ENCODE measurements at places on chromosomes 5 and 9. TPM values are rescaled to one million over a fixed set of nuclear protein-coding genes. Genes with fewer than 3 reads are reported as not detected.

DNA sequence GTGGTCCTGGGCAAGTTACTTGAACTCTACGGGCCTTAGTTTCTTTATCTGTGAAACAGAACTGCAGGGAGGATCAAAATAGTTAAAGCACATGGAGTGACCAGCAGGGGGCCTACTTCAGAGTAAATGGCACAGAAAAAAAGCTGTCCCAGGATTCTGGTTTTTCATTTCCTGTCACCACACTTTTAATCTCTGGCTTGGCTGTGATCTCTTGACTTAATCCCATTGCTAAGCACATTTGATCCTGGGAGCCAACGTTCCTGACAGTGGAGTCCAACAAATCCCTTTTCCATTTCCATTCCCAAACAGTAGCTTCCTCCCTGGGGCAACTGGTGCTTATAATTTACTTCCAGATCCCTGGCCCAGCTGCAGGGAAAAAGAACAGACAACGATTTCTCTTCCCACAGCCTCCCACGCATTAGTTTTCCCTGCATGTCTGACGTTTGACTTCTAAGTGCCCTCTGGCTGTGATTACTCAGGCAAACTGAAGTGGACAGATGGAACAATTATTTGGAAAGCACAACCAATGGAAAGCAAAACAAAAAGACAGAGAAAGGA lies 136.5 kb upstream of the STK32A start:
- no peak overlapping the region for H3K27ac ChIP-seq
- H3K4me3 ChIP-seq = no peak overlapping the region
- H3K27me3 ChIP-seq = no peaks in the 10 kb centered on the region
- DNase-seq = peak; percentile 0
- H3K4me1 ChIP-seq = no peaks in the 10 kb centered on the region
- no peaks in the 10 kb centered on the region for H3K36me3 ChIP-seq

DNA sequence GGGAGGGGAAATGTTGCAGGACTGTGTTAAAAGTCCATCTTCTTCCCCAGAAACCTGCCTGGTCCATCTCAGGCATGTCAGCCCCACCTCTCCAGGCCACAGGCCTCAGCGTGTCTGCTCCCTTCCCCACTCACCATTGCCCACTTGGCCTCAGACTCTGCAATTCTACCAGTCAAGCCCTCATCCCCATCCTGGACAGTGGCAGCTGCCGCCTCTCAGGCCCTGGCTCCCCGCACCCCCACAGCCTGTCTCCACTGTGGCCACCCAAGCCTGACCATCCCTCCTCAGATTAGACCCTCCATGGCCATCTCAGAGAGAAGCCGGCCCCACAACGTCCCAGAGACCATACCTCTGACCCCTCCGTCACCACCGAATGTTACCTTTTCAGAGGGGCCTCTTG lies 89.9 kb downstream of the BARX1 start:
- H3K36me3 ChIP-seq = no peaks in the 10 kb centered on the region
- no peak for DNase-seq
- H3K27ac ChIP-seq = no peak overlapping the region

DNA sequence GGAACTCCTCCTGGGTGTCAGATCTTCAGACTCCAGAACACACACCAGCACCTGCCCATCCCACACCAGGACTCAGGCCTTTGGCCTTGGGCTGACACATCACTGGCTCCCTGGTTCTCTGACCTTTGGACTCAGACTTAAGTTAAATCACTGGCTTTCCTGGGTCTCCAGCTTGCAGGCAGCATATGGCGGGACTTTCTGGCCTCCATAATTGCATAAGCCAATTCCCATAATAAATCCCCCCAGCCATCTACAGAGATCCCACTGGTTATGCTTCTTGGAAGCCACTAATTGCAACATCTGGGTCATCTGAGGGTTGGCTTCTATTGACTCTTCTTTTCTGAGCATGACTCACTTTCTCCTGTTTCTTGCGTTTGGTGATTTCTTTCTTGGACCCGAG lies 80.3 kb upstream of the SARDH start:
- H3K4me3 ChIP-seq = no peak overlapping the region
- no peaks in the 10 kb centered on the region for H3K4me1 ChIP-seq
- DNase-seq = no peak
- peaks cover 70% of the 10 kb centered on the region for H3K27me3 ChIP-seq

GRCh38 chr9:131876486-131876885 lies 136.6 kb upstream of the RAPGEF1 start:
- no peak overlapping the region for H3K27ac ChIP-seq
- no peak for DNase-seq
- no peaks in the 10 kb centered on the region for H3K27me3 ChIP-seq
- H3K4me3 ChIP-seq = no peak overlapping the region

DNA sequence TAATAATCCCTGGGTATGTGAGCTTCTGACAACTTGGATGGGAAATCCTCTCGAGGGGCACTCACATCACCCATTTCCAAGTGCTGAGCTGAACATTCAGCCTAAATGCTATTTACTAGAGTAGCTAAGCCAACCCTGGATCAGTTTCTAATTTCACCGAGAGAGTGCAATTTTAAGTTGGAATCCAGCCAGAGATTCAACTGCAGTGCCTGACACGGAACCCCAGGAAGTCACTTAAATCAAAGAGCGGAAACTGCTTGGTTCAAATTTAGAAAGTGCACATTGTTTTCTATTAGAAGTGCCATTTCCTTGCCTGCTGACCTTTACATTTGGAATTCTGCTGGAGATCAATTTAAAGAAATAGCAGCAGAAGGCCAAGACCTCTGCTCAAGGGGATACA lies 8.8 kb downstream of the SPRY4 start:
- H3K4me3 ChIP-seq = no peak overlapping the region
- no peak overlapping the region for H3K27ac ChIP-seq
- DNase-seq = no peak
- peaks cover 83% of the 10 kb centered on the region for H3K36me3 ChIP-seq
- H3K4me1 ChIP-seq = peaks cover 16% of the 10 kb centered on the region

- DNase-seq = no peak
- H3K4me3 ChIP-seq = no peak overlapping the region
- no peaks in the 10 kb centered on the region for H3K4me1 ChIP-seq
- H3K27ac ChIP-seq = no peak overlapping the region
These were observed 51.8 kb downstream of the MEGF9 start for GRCh38 chr9:120662513-120662912.

- H3K36me3 ChIP-seq = no peaks in the 10 kb centered on the region
- H3K4me1 ChIP-seq = no peaks in the 10 kb centered on the region
- no peak overlapping the region for H3K27ac ChIP-seq
- H3K27me3 ChIP-seq = no peaks in the 10 kb centered on the region
These were observed 182.1 kb upstream of the TRIM32 start for GRCh38 chr9:116504893-116505480.

DNA sequence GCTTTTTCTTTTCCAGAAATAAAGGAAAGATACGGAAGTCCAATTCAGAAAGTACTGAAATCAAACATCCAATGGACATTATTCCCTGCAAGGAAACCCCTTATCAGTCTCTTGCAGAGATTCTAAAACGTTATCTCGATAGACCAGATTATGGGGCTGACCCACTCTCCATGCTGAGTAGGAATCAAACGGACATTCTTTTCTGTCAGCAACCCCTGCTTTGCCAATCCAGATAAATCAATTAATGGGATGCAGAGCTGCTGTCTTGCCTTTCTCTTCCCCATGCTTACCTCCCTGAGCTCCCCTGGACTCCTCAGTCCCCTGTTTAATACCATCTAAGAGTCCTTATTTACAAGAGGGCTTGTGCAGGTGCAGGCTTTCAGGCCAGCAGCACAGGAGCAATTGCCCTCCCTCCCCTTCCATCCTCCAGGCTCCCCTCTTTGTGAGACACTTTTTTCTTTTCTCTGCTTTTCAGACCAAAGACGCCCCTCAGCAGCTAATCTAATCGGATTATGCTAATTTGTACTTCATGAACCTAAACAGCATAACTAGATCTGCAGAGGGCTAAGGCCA lies 14.2 kb downstream of the TAL2 start:
- no peaks in the 10 kb centered on the region for H3K36me3 ChIP-seq
- no peaks in the 10 kb centered on the region for H3K4me1 ChIP-seq
- no peak overlapping the region for H3K4me3 ChIP-seq
- no peak overlapping the region for H3K27ac ChIP-seq
- DNase-seq = peak; percentile 68

DNA sequence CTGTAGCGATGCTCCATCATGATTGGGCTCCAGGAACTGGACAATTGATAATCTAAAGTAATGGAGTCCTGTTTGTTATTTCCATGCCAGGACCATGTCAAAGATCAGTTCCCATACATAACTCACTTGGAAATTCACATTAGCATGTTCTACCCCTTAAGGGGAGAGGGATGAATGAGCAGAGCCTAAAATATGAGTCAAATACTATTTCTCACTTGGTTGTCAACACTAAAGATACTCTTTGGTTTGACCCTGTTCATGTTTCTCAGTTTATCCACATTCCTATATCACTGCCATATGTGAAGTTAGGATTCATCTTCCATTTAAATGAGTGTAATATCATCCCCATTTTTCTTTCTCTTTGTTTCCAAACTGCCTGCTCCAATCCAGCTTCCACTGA lies 321.6 kb upstream of the PAPPA start:
- no peaks in the 10 kb centered on the region for H3K27me3 ChIP-seq
- no peaks in the 10 kb centered on the region for H3K36me3 ChIP-seq
- no peak for DNase-seq

- no peak overlapping the region for H3K27ac ChIP-seq
- H3K4me3 ChIP-seq = no peak overlapping the region
- no peak for DNase-seq
- H3K4me1 ChIP-seq = no peaks in the 10 kb centered on the region
These were observed 57.2 kb upstream of the FBXW11 start for GRCh38 chr5:172063463-172064235.

- no peaks in the 10 kb centered on the region for H3K36me3 ChIP-seq
- DNase-seq = no peak
- peaks cover 36% of the 10 kb centered on the region for H3K4me1 ChIP-seq
- H3K27me3 ChIP-seq = peaks cover 89% of the 10 kb centered on the region
These were observed 5.7 kb downstream of the LHX2 start for GRCh38 chr9:124017051-124017928.

- DNase-seq = no peak
- H3K4me1 ChIP-seq = no peaks in the 10 kb centered on the region
- H3K4me3 ChIP-seq = no peak overlapping the region
- peaks cover 6% of the 10 kb centered on the region for H3K27me3 ChIP-seq
- no peak overlapping the region for H3K27ac ChIP-seq
These were observed 29.8 kb upstream of the MIER3 start for GRCh38 chr5:56981548-56982315.

DNA sequence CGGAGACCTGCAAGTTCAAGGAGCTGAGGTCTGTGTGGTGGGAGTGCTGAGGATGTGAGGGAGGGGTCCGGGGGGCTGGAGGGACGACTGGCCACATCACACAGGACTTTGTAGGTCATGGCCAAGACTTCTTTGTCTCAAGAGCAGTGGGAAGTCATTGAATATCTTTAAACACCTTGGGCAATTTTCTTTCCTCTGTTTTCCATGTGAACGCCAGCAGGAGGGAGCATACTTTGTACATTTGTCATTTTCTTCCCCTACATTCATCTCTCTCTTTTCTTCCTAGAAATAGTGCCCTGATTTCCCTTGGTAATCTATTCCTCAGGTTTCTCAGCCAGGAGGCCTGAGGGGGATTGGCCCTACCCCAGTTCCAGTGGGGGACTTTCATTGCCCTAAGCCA lies 153.7 kb upstream of the MSX2 start:
- no peak overlapping the region for H3K4me3 ChIP-seq
- H3K4me1 ChIP-seq = no peaks in the 10 kb centered on the region
- peaks cover 2% of the 10 kb centered on the region for H3K27me3 ChIP-seq

GRCh38 chr9:84154320-84154719 lies 173.7 kb downstream of the RMI1 start:
- DNase-seq = no peak
- H3K36me3 ChIP-seq = no peaks in the 10 kb centered on the region
- H3K4me3 ChIP-seq = no peak overlapping the region
- H3K27ac ChIP-seq = no peak overlapping the region

GRCh38 chr5:64077589-64077988 lies 88.1 kb upstream of the RNF180 start:
- no peaks in the 10 kb centered on the region for H3K27me3 ChIP-seq
- no peaks in the 10 kb centered on the region for H3K4me1 ChIP-seq
- no peak overlapping the region for H3K4me3 ChIP-seq

DNA sequence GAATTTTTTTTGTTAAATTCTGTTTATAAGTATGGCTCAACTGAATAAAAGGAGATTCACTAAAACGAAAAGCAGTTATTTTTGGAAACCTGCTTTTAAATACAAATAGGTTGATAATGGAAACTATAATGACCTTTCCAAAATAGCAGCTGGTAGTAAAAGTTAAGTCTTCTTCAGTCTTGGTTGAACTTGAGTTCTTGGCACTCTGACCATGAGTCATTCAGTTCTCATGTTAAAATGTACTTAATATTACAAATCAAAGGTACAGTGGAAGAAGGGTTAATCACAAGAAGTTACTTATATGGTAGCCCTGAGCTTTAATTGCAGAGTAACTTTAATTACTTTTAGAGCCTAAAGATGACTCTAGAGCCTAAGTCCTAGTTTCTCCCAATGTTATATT lies 62.1 kb downstream of the KLF9 start:
- no peaks in the 10 kb centered on the region for H3K27me3 ChIP-seq
- DNase-seq = no peak
- no peak overlapping the region for H3K4me3 ChIP-seq
- H3K4me1 ChIP-seq = no peaks in the 10 kb centered on the region
- H3K27ac ChIP-seq = no peak overlapping the region

GRCh38 chr5:180209137-180209581 lies at the start of gene RASGEF1C:
RASGEF1C (minus strand) TSS chr5:180209211; CDS start chr5:180138052, 71,159 bp downstream.
- H3K27ac ChIP-seq = no peak within 1 kb of the TSS
- H3K4me1 ChIP-seq = peaks cover 41% of the 10 kb centered on the region
- H3K36me3 ChIP-seq = no peaks in the 10 kb centered on the region
- H3K27me3 ChIP-seq = no peaks in the 10 kb centered on the region

- DNase-seq = no peak
- H3K27ac ChIP-seq = no peak overlapping the region
- peaks cover 24% of the 10 kb centered on the region for H3K4me1 ChIP-seq
- H3K27me3 ChIP-seq = no peaks in the 10 kb centered on the region
- peaks cover 8% of the 10 kb centered on the region for H3K36me3 ChIP-seq
These were observed 108.4 kb downstream of the ROR2 start for GRCh38 chr9:91841591-91841990.

- no peak overlapping the region for H3K4me3 ChIP-seq
- H3K27ac ChIP-seq = no peak overlapping the region
- H3K4me1 ChIP-seq = no peaks in the 10 kb centered on the region
- no peaks in the 10 kb centered on the region for H3K36me3 ChIP-seq
- peak; percentile 12 for DNase-seq
These were observed 77.8 kb upstream of the SHISAL2B start for GRCh38 chr5:64612344-64612961.

Gene IQGAP2
- total RNA-seq = 17.4 TPM

Gene HSPB3
- 4.1 TPM for total RNA-seq

Gene PLPPR1
- not detected for total RNA-seq

Gene ADRA1B
- total RNA-seq = not detected

Gene CTSV
- not detected for total RNA-seq

Gene STPG3
- total RNA-seq = not detected

Gene KCNT1
- total RNA-seq = not detected

Gene PDE8B
- not detected for total RNA-seq

Gene ANKRD18B
- 3.3 TPM for total RNA-seq

Gene TERT
- total RNA-seq = 3.3 TPM

Gene PLCXD3
- total RNA-seq = 0.02 TPM

Gene SLC6A18
- total RNA-seq = not detected
